ENCODE measurements at places on chromosomes 13 and 19.

DNA sequence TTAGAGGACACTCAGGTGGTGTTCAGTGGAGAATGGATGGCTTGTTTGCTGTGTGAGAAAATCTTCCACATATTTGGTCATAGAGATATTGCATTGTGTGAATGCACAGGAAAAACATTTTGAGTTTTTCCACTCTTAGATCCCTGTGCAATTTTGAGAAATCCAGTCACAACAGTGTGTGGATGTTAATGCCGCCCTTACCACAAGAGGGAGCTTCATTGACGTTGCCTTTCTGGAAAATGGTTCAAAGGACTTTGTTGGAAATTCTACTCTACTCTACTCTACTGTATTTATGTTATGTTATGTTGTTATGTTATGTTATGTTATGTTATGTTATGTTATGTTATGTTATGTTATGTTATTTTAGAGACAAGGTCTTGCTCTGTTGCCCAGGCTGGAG, 13.4 kb downstream of the ZNF20 start:
- DNase-seq = no peak

DNA sequence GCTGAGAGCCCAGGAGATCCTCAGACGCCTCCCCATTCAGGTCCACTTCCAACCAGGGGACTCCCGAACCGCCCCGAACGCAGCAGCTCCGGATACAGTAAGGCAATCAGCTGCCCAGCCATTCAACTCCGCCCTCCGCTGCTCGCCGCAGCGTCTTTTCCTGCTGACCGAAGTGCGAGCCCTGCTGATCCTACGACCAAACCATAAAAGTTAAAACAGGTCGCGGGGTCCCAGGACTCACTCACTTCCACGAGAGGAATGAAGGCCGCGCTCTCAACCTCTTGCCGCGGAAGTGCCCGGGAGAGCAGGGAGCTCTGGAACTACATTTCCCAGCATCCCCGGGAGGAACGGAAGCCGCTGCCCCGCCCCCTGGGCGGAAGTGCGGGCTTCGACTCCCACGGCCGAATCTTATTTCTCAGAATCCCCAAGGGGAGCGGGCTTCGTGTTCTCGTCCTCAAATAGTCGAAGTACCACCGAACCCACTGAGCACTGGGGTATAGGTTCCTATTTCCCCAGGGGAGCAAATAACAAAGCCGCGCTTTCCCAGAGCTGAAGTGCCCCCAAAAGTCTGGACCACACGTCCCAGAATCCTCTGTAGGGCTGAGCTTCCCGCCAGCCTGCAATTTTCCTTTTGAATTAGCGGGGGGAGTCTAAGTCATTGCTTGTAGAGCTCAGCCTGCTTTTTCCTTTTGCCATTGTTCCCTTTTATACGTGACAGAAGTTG, at the start of gene ZNF45:
TSS of gene ZNF45 (minus strand) at position 298 of the 724 bp plus-strand sequence. CDS start 13,097 bp downstream, outside the sequence.
- no peak for DNase-seq

GRCh38 chr19:15234431-15235130, 2.3 kb upstream of the EPHX3 start:
- no peak for DNase-seq

- no peak for DNase-seq
Measured at GRCh38 chr13:43444081-43444480, 342.7 kb downstream of the ENOX1 start.

DNA sequence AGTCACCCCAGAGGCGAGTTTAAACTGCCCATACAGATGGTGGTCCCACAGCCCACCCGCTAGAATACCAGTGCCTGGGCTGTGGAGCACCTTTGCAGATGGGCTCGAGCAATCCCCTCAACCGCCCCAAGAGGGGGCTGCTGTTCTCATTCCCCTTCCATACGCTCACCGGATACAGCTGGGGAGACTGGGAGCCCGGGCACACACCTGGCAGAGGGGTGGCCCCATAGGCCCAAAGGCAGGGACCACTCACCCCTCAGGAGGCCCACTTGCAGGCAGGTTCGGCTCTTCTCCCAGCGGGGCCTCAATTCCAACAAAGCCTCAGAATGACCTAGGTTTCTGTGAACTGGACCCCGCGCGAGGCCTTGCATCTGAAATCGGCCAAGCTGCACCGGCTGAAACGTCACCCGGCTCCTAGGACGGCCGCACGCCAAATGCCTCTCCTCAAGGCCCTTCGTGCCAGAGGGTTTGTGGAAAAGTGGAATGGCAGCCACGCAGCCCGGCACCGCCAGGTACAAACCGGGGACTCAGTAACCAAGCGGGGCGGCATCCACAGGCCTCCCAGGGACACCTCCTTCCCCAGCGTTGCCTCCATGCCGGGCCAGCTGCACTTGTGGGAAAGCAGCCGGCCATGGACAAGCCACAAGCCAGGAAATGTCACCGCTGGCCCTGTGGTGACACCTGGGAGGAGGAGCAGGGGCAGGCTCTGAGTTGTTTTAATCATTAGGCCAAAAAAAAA, 18.7 kb downstream of the MLLT1 start:
- no peak for DNase-seq

GRCh38 chr13:54606944-54607343, 1578.3 kb downstream of the OLFM4 start:
- no peak for DNase-seq

DNA sequence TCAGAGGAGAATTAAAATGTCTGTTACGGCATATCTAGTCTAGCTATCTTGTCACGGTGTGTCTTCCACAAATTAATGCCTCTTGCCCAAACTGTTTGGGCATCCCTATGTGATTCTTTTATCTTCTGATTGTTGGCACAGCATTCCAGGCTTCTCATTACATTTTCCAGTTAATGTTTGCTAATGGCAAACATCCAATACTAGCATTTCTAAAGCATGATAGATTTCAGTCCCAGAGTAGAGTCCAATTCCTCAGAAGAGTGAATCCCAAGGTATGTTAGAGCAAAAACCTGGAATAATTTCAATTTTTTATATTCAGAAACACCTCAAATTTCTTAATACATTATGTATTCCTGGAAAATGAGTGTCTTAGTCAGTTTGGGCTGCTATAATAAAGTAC, 684.5 kb upstream of the SLITRK1 start:
- DNase-seq = no peak

GRCh38 chr13:26225896-26226617, 3.9 kb upstream of the RNF6 start:
- no peak for DNase-seq

DNA sequence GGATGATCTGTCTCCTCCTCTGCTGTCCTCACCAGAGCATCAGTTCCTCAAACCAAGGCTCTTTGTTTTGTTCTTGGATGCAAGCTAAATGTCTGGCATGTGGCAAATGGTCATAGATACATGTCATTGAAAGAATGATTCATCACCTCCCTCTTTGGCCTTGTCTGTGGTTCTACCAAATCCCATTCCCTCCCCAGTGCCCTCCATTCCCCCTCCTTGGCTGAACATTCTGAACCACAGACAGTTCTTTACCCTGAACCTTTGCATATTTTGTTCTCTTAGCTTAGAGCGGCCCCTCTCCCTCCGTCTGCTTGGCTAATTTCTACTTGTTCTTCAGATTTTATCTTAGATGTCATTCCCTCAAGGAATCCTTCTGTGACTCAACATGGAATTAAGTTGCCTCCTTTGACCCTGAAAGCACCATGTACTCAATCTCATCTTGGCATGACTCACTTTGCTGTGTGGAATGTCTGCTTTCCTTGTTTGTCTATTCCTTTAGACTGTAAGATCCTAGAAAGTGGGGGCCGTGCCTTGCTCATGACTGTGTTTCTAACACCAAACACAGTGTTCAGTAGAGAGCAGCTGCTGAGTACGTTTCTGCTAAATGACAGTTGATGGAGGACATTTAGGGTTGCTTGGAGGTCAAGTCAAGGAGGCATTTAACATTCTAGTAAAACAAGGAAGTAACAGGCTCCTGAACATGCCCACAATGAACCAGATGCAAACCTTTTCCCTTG, 8.1 kb downstream of the ALOX5AP start:
- DNase-seq = peak; percentile 83

DNA sequence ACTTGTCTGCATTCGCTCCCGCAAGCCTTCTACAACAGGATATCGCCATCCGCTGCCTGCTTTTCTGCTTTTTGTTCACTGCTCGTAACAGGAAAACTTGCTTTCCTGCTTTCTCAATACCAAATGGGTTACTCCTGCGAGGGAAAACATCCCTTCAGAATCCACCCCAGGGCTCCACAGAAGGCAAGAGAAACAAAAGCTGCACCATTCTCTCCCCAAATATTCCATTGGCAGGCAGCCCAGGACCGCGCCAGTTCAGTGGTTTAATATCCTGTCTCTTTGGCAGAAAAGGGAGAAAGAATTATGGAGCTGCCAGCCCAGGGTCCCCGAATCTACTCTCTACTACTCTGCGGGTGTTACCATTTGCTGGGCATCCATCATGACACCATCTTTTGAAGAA, 84.7 kb upstream of the DOCK9 start:
- DNase-seq = no peak

DNA sequence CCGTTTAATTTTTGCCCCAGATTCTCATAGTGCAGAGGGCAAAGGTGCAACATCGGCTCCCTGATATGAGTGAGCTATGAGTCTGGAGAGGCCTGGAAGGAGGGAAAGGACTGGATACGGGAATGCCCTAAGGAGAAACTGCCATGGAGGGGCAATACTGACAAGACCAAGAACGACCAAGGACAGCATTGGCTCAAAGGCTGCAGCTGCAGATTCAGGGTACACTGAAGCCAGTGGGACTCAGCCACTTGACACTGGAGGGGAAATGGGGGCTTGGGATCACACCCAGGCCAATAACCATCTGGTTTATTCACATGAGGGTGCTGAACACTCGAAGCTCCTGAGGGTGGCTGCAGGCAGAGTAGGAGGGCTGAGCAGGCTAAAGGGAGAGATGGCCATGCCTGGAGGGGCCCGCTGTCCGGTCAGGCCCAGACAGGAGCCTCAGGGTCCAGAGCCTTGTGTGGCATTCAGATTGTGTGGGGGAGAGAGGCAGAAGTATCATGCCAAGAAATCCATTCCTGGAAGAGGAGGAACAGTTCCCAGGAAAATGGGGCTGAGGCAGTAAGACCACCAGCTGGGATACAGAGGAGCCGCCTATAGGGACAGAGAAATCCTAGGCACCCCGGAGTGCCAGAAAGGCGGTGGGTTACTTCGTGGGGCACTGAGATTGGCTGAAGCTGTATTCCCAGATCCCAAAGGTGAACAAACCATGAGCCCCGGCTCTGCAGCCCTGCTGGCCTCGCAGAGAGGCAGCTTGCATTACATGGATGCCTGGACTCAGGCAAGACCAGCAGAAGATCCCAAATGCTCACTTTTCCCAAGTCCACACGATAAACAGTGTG, 20.7 kb downstream of the COL4A1 start:
- no peak for DNase-seq

DNA sequence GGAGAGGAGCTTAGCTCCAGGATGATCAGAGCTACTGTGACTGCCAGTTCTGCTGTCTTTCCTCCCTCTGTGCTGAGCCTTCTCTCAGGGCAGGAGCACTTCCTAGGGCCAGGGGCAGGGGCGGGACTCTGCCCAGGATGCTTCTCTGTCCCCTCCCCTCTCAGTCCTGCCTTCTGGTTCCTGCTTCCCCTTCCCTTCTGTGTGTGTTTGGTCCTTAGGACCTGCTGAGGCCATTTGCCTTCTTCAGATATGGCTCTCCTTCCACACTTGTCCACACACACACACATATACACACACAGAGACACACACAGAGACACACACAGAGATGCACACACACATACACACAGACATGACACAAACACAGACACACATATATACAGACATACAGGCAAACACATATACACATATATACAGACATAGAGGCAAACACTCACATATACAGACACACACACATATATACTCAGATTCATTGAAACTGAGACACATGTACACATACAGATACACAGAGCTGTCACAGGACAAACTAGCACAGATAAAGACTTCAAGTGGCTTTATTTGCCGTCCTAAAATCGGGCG, 22.0 kb upstream of the CD177 start:
- DNase-seq = no peak

- DNase-seq = no peak
Measured at GRCh38 chr13:87684850-87685742, 13.9 kb downstream of the SLITRK5 start.

GRCh38 chr13:109918179-109918711, 131.9 kb upstream of the IRS2 start:
- DNase-seq = no peak

- no peak for DNase-seq
Measured at GRCh38 chr19:18506101-18506930, 15.6 kb downstream of the ELL start.

DNA sequence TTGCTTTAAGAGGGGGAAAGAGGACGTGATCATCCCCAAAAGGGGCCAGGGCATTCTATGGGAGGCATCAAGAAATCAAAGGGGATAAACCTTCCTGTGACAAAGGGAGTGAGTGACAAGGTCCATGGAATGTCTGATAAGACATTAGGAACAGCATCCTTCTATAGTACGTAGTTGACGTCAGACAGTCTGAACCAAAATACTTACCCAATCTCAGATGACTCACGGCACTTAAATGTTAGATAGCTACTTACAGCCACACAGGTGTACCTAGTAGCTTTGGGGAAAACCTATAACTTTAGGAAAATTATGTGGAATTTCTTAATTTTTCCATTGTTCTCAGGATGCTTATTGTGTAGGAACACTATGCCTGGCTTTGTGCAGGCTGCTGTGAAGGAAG, 4.9 kb downstream of the LGALS16 start:
- DNase-seq = no peak

- DNase-seq = no peak
Measured at GRCh38 chr13:99967498-99967868, 4.1 kb downstream of the ZIC5 start.

DNA sequence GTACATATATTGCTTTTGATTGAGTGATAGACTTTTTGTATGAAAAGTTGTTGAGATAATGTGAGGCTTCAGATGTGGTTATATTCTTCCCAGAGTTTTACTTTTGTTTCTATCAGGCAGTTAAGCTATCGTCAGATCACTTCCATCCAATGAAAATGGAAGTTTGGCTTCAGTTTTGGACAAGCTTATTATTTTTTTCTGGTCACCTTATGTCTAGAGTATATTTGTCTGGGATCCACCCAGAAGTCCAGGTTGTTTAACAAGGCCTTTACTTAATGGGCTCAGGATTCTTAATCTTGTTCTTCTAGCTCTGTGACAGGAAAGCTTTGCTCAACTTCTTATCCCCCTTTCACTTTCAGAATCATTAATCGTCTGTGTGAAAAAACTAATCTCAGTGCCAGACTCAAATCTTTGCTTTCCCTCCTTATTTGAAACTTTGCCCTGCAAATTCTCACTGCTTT, 150.9 kb downstream of the PDS5B start:
- no peak for DNase-seq

GRCh38 chr19:44644402-44645016, 799 bp downstream of the PVR start:
- DNase-seq = no peak

GRCh38 chr13:98182589-98182988, 5.5 kb upstream of the RNF113B start:
- DNase-seq = no peak

GRCh38 chr13:94480672-94481145, 1.2 kb upstream of the DCT start:
- no peak for DNase-seq

GRCh38 chr19:29325241-29325975, 112.5 kb upstream of the UQCRFS1 start:
- no peak for DNase-seq

- DNase-seq = no peak
Measured at GRCh38 chr13:33758113-33758512, 59.8 kb upstream of the RFC3 start.

Data from epithelial cell of prostate (primary cell).